ENCODE measurements at places on chromosomes 5 and 9.

DNA sequence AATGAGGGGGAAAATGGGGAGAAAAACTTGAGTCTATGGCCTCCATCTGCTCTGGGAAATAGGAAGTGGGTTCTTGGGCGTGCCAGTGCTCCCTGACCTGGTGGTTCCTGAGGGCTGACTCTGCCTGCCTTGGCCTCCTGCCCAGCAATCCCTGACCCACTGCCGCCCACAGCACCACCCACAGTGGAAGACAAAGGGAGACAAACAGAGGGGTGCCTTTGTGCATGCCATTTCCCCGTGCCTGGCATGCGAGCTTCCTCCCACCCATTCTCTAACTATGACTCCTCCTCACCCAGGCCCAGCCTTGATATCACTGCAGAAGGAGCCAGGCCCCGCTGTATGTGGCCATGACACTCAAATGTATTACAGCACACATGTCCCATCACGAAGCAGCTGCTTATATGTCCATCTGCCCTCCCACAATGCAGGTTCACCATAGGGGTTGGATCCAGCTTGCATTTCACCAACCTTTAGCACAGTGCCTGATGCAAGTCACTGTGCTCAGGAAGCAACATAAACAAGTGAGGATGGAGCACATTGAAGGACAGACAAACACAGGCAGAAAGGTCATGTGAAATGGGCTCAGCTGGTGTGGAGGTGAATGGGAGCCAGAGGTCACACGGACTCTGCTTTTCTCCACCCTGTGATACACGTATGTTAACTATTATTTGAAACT is 84.4 kb downstream of the ADRB2 start:
- DNase-seq, result no peak

DNA sequence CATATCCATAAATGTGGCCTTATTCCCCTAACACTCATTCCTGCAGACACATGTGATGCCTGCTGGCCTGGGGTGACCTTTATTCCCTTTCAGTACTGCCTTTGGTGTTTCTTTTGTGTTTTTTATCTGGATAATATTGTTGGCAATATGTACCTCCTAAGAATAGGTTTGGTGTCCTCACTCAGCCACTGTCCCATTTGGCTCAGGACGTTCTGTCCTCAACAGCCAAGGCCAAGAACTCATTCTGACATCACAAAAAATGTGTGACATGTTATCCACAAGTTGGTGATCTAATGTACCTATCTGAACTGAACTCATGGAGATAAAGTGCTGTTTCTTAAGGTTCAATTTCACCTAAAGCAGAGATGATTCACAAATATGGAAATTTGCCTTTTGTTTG is 142.9 kb upstream of the GRAMD2B start:
- no peak for DNase-seq

DNA sequence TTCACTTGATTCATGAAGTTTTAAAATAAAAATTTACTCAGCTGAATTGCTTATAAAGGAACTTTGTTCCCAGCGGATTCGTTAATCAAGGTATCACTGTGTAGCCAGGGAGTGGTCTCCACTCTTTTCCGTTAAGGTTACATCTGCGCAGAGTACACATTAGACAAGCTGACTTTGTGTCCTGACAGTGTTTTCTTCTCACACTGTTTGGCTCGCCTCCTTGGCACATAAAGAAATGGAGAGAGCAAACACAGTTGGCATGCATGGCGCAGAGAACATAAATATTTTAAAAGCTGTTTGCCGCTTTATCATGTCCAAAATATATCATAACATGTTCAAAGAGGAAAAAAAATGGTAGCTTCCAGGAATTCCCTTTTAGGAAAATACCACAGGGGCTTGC is 153.2 kb downstream of the EDIL3 start:
- DNase-seq, result no peak

DNA sequence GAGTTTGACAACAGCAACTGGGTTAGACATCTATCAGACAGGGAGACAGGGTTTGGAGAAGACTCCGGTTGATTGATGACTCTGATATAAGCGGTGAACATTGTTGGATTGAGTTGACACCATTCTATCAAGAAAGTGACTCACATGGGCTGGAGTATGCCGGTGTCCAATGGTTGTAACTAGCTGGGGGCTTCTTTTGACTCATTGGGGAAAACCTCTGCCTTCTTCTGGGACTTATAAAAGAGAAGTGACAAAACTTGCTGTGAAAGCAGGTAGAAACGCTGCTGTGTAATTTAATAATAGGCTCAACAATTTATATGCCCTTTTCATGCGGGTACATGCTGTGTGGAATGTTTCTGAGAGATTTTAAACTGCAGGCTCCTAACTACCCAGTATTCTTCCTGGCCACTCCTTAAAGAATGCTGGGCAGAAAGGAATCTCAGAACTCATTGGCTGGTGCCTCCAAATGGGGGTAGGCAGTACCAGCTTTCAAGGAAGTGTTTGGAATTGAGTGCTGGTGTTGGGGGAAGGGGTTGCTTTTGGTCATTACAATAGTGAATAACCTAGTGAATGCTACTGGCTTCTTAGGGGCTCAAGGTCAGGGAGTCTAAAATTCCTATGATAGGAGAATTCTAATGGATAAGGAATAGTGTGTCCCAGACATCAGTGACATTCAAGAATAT is 43.9 kb downstream of the FYB1 start:
- no peak for DNase-seq

GRCh38 chr9:9395539-9395938 is 1217.3 kb downstream of the PTPRD start:
- no peak for DNase-seq

DNA sequence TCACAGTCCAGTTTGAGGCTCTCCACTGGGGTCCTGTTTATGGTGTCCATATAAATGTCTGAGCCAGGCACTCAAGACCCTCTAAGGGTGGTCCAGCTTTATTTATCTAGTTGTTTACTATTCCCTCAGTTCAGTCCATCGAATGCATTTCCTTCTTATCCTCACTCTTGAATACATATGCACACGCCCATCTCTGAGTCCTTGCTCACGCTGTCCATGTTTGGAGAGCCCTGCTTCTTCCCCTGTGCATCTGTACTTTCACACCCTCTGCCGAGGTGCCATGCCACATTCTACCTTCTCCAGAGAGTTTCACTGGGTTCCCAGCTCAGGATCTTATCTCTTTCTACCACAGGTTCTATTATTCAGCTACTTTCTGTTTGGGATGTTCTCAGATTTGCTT is 30.2 kb upstream of the SEMA6A start:
- DNase-seq, result no peak

- DNase-seq, result no peak
Measured at GRCh38 chr5:5881294-5881693, 458.8 kb downstream of the ICE1 start.

- peak; percentile 12 for DNase-seq
Measured at GRCh38 chr5:65722575-65723403, 784 bp downstream of the NLN start.

- DNase-seq, result no peak
Measured at GRCh38 chr5:175629261-175629660, 28.6 kb upstream of the HRH2 start.

DNA sequence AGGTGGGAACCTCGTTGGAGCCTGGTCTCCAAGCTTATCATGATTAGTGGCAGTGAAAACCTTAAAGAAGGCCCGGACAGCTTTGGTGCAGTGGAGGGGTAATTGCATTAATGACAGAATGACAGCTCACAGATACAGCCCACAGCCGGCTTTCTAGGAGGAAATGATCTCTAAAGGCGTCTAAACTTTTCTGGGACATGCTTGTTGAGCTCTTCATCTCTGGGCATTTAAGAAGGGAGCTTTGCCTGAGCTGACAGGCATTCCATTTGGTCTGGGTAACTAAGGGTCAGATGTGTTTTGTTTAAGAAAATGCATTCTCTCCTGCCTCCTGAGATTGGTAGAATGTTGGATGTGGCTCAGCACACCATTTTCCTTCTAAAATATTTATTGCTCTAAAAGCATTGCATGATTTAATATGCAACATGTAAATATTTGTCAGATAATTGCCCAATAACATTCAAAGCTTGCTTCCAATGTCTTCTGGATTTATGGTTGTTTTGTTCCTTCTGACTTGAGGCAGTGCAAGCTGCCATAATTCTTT is 4.0 kb downstream of the ANKRD33B start:
- DNase-seq, result no peak

GRCh38 chr5:14431534-14431933 is 150.1 kb upstream of the OTULINL start:
- no peak for DNase-seq

DNA sequence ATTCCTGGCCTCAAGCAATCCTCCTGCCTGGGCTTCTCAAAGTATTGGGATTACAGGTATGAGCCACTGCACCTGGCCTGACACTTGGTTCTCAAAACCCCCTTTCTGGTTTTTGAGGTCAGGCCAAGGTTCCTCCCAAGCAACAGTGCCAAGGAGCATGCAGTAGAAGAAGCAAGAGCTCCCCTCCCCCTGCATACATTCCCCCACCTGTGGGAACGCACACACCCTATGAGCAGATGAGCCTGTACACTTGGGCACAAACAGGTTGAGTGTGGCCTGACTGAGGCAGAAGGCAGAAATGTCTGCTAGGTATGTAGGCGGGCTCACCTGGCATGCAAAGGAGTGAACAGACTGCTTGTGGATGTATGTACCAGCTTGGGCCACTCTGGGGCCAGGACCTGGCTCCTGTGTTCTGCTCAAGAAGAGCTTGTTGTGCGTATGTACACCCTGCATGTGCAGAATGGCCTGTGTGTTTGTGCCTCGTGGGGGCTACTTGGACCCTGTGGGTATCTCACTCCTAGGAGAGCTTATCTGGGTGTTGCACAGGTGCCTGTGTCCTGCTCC is 1.7 kb downstream of the GPRIN1 start:
- DNase-seq, result no peak

GRCh38 chr5:169037466-169037865 is 263.5 kb downstream of the SLIT3 start:
- DNase-seq, result no peak

DNA sequence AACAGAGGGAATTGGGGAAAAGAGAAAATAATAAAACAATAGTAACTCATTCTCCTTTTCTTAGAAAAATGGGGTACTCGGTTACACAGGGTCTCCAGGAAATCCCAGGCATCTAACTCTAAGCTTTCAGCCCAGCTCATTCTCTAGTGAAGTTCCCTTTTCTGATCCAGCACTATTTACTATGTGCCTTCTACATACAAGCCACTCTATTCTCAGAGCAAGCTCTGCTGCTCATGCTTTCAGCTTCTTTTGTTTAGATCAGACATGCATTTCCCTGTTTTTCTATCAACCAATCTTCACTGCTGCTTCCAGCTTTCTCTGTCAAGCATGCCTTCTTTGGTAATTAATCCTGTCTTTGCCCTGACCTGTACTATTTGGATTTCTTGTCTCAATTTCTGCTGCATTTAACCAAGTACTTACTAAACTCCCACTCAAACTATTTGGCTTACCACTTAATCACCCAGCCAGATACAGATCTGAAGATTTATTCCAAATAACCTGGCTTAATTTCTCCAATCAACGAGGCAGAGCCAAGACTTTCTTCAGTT is 25.3 kb downstream of the OSMR start:
- no peak for DNase-seq

GRCh38 chr5:73322437-73323076 is 126.0 kb downstream of the FOXD1 start:
- DNase-seq, result no peak

DNA sequence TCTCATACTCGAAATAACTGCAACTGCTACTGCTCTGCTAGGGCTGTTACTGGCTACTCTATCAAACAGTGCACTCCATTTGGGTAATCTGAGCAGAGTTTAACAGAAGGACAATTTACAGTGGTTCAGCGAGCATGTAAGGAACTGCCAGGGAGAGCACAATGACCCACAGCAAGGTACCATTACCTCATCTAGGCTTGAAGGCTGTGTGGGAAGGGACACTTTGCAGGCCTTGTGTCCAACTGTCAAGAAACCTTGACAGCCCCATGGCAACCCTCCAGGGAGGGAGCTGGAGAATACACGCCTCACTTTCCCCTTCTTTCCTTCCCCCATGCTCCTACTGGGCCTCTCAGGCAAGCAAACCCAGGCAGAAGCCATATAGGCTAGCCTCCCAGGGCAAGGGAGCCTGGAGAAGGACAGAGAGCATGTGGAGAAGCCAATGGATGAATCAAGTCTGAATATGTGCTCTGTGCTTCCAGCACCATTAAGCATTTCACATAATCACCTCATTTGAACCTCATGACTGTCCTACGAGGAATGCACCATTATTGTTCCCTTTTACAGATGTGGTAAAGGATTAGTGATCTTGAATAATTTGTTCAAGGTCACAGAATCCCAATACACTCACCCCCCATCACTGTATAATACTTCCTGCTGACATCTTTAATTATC is 49.9 kb upstream of the JAK2 start:
- DNase-seq, result no peak

GRCh38 chr5:179139936-179140235 is 79.7 kb downstream of the ZNF354C start:
- DNase-seq, result no peak

DNA sequence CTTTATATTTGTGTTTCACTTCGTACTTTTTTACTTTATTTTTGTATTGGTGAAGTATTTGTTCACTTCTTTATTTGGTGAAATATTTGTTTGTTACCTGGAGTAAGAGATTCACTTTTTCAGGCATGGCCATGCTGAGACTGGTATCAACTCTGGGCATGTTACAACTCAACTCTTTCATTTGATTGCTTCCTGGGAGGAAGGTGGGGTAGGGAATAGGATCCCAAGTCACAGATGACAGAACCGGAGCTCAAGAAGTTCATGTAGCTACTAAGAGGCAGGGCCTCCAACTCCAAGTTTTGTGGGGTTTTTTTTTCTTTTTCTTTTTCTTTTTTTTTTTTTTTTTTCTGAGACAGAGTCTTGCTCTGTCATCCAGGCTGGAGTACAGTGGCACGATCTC is 6.1 kb upstream of the ADGRD2 start:
- DNase-seq, result no peak

- no peak for DNase-seq
Measured at GRCh38 chr5:71860048-71860447, 141.0 kb downstream of the CARTPT start.

GRCh38 chr5:123807177-123807945 is 295.4 kb downstream of the CSNK1G3 start:
- no peak for DNase-seq

DNA sequence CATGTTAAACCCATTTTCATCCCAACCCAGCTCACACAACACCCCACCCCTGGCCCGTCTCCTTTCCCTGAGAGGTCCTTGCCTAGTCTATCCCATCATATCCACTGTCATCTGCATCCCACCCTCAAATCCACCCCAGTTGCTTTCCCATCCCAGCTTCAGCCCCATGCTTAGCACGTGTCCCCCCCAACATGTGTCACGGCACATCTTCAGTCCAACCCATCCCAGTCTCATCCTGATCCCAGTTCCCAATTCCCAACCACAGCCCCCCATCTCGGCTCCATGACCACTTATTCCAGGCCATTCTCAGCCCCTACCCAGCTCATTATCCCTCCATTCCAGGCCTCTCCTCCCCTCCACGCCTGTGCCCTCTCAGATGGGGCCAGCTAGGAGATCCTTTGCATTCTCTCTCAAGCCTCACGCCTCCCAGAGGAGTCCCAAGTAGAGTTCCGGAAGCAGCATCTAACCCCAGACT is 605 bp upstream of the DBN1 start:
- DNase-seq, result no peak

GRCh38 chr5:100903039-100903887 is at the start of gene ST8SIA4:
ST8SIA4 (minus strand) TSS chr5:100903282; CDS start chr5:100902955, 327 bp downstream.
- peak; percentile 91 for DNase-seq

GRCh38 chr5:123992641-123993040 is 480.7 kb downstream of the CSNK1G3 start:
- no peak for DNase-seq
